ENCODE measurements at places on chromosomes 7 and 10. TPM values are rescaled to one million over a fixed set of nuclear protein-coding genes. Genes with fewer than 3 reads are reported as not detected.

GRCh38 chr10:112115781-112116385 lies 67.7 kb downstream of the GPAM start:
- H3K4me1 ChIP-seq = no peaks in the 10 kb centered on the region
- no peak overlapping the region for H3K4me3 ChIP-seq
- H3K27ac ChIP-seq = no peak overlapping the region
- no peaks in the 10 kb centered on the region for H3K36me3 ChIP-seq

DNA sequence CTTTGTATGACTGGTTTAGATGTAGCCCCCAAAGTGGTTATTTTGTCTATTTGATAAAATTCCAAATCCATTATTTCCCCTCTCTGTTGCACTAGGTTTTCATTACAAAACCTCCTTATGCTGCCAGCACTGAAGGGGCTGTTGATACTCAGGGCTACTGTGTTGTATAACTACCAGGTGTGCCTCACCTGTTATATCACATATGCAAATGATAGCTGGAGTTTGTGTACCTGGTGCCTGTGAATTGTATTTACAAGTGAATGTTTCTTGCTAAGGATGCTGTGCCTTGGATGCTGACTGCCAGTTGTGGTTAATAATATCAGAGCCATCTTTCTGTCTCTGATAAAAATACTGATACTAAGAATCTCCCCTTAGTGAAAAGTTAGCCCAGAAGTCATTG lies 84.8 kb upstream of the CCDC6 start:
- H3K27me3 ChIP-seq = no peaks in the 10 kb centered on the region
- no peaks in the 10 kb centered on the region for H3K4me1 ChIP-seq
- no peaks in the 10 kb centered on the region for H3K36me3 ChIP-seq
- DNase-seq = no peak
- no peak overlapping the region for H3K4me3 ChIP-seq
- H3K27ac ChIP-seq = no peak overlapping the region

The MYPN gene
- 12.5 TPM for total RNA-seq

The EPO gene
- total RNA-seq = not detected

DNA sequence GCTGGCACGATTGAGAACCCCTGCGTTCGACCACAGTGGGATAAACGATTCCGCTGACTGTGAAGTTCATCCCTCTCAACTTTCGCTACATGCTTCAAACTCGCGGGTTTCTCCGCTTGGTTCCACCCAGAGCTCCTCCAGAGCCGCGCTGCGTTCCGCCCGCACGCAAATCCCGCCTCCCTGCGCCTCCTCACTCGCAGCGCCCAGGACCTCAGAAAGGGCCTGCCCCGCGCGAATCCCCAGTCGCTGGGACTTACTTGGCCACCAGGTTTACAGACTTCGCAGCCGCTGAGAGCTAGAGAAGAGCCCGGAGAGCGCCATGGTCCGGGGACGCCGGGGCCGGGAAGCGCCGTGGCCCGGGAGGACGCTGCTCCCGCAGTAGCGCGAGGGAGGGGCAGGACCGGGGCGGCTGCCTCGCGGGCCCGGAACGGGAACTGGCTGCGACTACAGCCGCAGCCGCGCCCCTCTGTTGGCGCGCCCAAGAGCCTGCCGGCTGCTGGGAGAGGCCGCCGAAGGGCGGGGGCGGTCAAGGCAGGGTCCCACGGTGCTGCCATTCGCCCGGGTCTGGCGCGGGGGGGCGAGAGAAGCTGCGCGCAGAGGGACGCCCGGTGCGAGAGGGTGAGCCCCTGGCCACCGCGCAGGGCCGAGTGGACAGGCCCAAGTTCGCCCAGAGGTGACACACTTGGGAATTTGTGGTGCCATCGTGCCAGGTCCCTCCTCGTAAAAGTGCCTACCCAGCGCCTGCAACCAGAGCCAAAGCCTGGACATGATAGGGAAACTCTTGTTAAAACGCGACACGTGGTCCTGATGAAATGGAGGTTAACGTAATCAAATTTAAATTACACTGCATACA lies at the start of gene NOD1:
TSS of gene NOD1 (minus strand) at position 436 of the 853 bp plus-strand sequence. CDS start 21,863 bp downstream, outside the sequence.
- H3K4me3 ChIP-seq = peak within 1 kb of the TSS; percentile 83
- peaks cover 7% of the 10 kb centered on the region for H3K4me1 ChIP-seq
- peak within 1 kb of the TSS; percentile 88 for H3K27ac ChIP-seq
- no peaks in the 10 kb centered on the region for H3K27me3 ChIP-seq

The NRCAM gene
- 0.83 TPM for total RNA-seq

GRCh38 chr10:12434277-12434676 lies 84.9 kb downstream of the CAMK1D start:
- no peaks in the 10 kb centered on the region for H3K4me1 ChIP-seq
- H3K36me3 ChIP-seq = no peaks in the 10 kb centered on the region
- H3K27ac ChIP-seq = no peak overlapping the region
- no peak overlapping the region for H3K4me3 ChIP-seq
- DNase-seq = no peak
- peaks cover 24% of the 10 kb centered on the region for H3K27me3 ChIP-seq
